ENCODE measurements at places on chromosomes 6 and 20. TPM values are rescaled to one million over a fixed set of nuclear protein-coding genes. Genes with fewer than 3 reads are reported as not detected.

GRCh38 chr6:125792172-125792571 is 1.4 kb downstream of the NCOA7 start:
- DNase-seq: no peak

DNA sequence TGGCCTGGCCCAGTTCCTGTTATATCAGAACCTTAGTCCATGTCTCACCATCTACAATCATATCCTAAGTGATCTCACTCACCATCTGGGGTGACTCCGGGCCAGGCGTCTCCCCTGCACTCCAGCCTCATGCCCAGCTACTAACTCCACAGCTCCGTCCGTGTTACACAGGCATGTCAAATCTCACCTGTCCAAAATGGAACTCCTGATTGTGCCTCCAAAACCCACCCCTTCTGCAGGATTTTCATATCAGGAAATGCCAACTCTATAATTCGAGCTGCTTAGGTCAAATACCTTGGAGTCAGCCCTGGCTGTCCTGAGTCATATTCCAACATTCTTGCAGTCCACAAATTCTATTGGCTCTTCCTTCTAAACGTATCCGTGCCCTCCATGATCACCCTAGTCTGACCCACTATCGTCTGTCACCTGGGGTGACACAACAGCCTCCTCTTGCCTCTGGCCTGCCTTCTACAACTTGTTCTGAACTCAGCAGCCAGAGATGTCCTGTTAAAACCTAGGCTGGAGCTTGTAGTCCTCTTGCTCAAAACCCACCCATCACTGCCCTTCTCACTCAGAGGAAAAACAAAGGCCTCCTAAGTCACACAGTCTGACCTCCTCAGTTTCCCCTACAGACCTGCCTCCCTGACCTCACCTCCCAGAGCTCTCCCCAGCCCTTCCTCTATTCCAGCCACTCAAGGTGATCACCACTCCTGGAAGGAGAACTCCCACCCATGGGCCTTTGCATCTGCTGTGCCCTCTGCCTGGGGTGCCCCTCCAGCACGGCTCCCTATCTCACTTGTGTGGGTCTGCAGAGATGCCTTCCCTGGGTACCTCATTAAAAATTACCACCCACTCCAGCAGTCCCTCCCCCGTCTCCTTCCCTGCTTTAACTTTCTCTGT is 85.3 kb upstream of the SIRPA start:
- no peak for DNase-seq

GRCh38 chr6:116027801-116028200 is 32.9 kb downstream of the FRK start:
- DNase-seq: no peak

DNA sequence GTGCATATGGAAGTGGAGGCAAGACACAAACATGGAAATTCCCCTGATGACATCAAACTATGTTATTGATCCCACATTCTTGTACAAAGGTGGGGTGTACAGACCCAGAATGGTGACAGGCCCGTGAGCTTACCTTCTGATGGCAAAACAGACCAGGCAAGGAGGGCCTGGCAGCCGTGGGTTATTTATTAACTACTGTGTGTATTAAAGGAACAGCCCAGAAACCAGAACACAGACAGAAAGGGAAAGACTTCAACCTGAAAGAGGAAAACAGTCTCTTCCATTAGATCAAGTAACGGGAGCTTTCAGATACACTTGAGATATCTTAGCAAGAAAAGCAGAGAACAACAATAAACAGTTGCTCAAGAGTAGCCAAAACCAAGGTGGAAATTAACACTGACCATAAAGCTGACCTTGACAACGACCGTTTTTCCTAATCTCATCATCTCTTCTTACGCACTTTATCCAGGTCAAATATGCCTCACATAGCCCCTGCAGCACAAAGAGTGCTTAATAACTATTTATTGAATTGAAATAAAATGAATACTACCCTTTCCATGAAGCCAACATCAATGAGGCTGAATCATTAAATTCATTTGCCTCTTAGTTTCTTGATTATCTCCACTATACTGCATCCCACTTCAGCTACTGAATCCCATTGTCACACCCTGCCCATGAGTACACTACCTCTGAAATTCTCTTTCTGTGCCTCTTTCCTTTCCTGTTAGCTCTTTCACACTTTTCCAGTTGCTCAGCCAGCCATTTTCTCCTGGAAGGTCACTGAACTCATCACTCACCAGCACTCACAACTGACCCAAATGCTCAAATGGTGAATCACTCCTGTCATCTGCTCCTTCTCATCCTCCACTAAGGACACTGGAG is 67.4 kb downstream of the MOXD1 start:
- DNase-seq: no peak

GRCh38 chr6:43628393-43629103 is 516 bp downstream of the GTPBP2 start:
- no peak for DNase-seq

DNA sequence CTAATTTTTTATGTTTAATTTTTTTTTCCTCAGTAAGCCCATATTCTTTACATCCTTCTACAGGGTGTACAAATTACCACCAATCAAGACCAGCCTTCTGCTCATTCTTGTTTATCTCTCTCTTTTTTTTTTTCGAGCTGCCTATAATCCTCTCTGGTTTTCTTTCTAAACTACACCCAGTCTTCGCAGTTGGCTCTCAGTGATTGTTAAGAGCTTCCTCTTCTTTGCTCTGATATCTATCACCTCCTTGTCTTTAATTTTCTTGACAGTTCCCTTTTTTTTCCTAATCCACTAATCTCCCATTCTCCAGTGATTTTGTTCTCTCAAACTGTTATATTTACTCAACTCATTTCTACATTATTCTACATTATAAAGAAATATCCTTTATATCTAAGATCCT is 38.5 kb upstream of the PTPRK start:
- DNase-seq: no peak

- DNase-seq: no peak
Observed at GRCh38 chr20:62573817-62574216, 68.5 kb upstream of the SLCO4A1 start.

GRCh38 chr6:144474290-144474689 is 189.2 kb downstream of the UTRN start:
- no peak for DNase-seq

- DNase-seq: no peak
Observed at GRCh38 chr6:146543211-146543939, at the start of gene RAB32. Gene RAB32, plus strand, starts transcription at chr6:146543833. Its CDS starts 39 bp downstream, at chr6:146543872.

DNA sequence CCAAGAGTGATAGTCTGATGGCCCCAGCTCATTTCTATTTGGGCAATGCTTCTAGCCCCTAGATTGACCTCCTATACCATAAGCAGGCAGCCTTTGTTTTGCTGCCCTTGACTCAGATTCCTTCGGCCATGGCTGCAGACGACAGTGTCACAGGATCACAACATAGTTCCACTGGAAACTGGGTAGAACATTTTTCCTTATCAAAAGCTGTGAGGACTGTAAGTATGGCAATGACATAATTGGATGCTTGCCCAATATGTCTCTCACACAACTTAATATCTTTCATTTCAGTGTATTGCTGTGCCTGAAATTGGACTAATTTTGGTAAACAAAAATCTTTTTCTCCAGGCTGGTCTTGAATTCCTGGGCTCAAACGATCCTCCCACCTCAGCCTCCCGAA is 22.9 kb downstream of the KIF6 start:
- no peak for DNase-seq

GRCh38 chr6:146381486-146381885 is 162.1 kb upstream of the RAB32 start:
- DNase-seq: no peak

- DNase-seq: no peak
Observed at GRCh38 chr20:62367136-62367632, at the start of gene LAMA5. Gene LAMA5, minus strand, starts transcription at chr20:62367312. Its CDS starts 67 bp downstream, at chr20:62367245.

DNA sequence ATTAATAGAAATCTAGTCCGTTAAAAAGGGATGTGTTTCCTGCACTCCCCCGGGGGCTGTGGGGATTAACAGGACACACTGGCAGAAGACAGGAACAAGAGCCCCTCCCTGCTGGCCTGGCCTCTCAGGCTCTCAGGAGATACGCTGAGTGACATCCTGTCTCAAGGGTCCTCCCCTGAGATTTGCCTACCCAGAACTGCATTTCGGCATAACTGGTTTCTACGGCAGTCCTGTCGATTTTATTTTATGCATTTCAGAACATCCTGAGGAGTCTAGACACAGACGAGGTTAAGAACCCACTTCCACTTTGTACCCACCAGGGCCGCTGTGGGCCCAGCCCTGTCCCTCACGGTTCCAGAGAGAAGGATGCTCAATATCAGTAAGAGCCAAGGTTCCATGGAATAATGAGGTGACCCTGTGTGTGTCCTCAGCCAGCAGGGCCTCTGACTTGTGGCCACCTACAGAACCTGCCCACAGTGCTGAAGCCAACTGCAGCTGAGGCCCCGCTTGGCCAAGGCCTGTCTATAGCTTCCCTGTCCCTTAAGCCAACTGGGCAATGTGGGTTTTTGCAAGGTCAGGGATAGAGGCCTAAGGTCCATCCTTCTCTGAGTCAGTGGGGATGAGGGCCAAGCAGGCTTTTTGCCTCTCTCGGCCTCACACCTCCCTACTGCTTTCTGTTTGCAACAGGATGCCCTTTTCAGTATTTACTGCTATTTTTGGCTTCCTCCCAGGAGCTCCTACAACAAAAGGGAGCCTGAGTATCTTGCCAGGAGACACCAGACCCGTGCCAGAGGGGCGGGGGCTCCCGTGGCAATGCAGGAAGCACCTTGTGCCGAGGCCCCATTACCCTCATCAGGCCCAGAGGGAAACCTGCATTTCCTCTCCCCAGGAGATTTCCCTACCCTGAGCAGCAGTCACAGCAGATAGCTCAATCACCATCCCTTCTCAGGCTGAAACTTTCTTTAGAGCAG is 14.7 kb downstream of the UQCC2 start:
- DNase-seq: peak; percentile 81

- no peak for DNase-seq
Observed at GRCh38 chr20:62330576-62331317, 27.9 kb downstream of the ADRM1 start.

DNA sequence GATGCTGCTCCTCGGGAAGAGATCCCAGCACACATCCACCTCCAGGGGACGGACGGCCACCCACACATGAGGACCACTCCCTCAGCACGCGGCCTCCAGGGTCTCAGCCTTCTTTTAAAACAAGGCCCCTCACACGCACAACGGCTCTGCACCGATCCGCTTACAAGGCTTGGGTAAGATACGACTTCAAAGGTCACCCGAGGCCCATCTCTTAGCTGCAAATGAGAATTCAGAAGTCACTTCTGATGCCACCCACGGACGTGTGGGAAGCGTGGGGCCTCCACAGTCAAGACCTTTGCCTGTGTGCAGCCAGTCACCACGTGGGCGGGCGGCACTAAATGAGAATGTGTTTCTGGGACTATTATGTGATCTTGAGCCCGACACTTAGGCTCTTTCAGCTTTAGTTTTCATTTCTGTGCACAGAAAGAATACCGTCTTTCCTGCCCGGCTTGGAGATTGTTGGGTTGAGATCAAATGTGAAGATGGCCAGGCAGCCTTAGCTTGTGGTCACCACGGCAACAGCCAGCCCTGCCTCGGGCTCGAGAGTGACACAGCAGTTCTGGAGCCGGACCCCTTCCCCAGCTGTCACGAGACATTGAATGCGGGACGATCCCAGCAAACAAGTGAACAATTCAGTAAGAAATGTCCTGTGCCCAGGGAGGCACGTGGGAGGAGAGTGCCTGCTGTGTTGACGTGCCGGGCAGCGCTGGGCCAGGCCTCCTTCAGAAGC is 91.6 kb downstream of the RAMACL start:
- no peak for DNase-seq

- DNase-seq: no peak
Observed at GRCh38 chr6:135233686-135234491, 52.8 kb downstream of the MYB start.

GRCh38 chr6:79240509-79240908 is 6.0 kb upstream of the HMGN3 start:
- no peak for DNase-seq

DNA sequence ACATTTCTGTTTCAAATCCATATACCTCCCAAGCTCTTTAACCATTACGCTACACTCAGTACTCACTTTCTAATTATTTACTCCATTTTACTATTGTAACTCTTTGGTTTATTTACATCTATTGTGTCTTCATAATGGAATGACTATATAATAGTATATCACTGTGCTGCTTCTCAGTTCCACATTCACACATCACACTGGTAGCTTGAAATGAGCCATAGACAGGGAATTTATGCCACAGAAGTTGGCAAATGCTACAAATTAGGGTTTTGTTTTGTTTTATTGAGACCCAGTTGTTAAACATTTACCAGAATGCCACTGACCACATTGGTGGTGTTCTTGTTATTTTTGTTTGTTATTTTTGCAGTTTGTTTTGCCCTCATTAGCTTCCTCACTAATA is 213.9 kb downstream of the KCNQ5 start:
- DNase-seq: no peak

GRCh38 chr6:48733581-48733980 is 622.6 kb upstream of the PTCHD4 start:
- DNase-seq: no peak

DNA sequence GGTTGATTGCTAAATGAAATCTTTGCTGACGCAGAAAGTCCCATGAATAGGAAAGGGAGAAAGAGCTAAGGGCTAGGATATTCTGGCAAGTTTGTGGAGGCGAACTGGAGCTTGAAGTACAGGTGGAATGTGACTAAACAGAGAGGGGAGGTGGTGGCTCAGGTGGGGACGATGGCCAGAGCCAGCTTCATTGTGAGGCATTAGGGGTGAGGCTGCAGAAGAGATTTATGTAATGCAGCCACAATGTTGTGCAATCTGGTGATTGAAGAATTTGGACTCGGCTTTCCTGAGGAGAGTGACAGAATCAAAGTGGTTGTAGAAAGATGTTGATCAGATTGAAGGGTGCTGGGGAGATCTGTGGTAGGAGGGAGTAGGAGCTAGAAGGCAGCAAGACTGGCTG is 42.9 kb upstream of the SPACA1 start:
- no peak for DNase-seq

GRCh38 chr20:23629017-23629541 is 8.7 kb downstream of the CST3 start:
- DNase-seq: no peak

DNA sequence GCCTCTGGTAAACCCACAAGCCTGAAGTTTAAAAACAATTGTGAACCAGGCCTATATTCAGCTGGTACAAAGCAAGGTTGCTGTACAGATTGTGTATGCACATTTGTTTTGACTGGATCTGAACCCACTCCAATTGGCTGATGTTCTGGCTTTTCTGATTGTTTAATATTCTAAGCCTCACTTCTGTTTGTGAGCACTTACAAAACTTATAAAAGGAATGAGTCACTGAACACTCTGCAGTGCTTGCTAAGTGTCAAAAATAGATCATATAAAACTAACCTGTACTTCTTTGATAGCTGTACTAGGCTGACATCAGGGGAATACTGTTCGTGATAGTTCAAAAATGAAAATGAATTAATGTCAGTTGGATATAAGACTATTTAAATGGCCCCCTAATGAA is 12.1 kb downstream of the COL21A1 start:
- DNase-seq: no peak

Gene EDN1
- total RNA-seq: 376 TPM

Gene TTBK1
- total RNA-seq: not detected

Gene GJA1
- total RNA-seq: 232 TPM

Gene CCN5
- total RNA-seq: not detected

Gene TCFL5
- total RNA-seq: 12.1 TPM

Gene KCNK15
- not detected for total RNA-seq

Gene ASIP
- total RNA-seq: not detected

Gene PNPLA1
- not detected for total RNA-seq

Gene SLC52A3
- not detected for total RNA-seq

Gene ISM1
- total RNA-seq: 1.3 TPM

Gene C20orf141
- total RNA-seq: not detected

Gene CNR1
- not detected for total RNA-seq

Gene NQO2
- total RNA-seq: 21.6 TPM

Gene CBLN4
- not detected for total RNA-seq

Gene TSPO2
- not detected for total RNA-seq

Data from glomerular endothelial cell (primary cell).